A549 treated with CpdA at 1 μM for 4 hours (cell line): ENCODE measurements at places on chromosomes 16 and 17. TPM values are rescaled to one million over a fixed set of nuclear protein-coding genes. Genes with fewer than 3 reads are reported as not detected.

The SMPD3 gene
- total RNA-seq: 0.09 to 0.48 TPM (median 0.32 TPM) in 5 replicates

The KRTAP4-3 gene
- total RNA-seq: not detected in 5 replicates

The PERCC1 gene
- not detected in 5 replicates for total RNA-seq

The MPV17L gene
- 3.0 to 6.4 TPM (median 4.6 TPM) in 5 replicates for total RNA-seq

The DHX40 gene
- total RNA-seq: 33.9 to 45.8 TPM (median 40.1 TPM) in 5 replicates

The CSH2 gene
- not detected in 5 replicates for total RNA-seq

The SPNS3 gene
- 0.05 TPM in 1 of 5 replicates, not detected in the others for total RNA-seq

The CORO1A gene
- total RNA-seq: 2.6 to 6.0 TPM (median 3.1 TPM) in 5 replicates

The SLFN14 gene
- total RNA-seq: not detected in 5 replicates

The ZG16 gene
- not detected in 5 replicates for total RNA-seq

The CASKIN1 gene
- total RNA-seq: 0.44 to 3.9 TPM (median 0.57 TPM) in 5 replicates

The SPHK1 gene
- total RNA-seq: 46.3 to 67.7 TPM (median 55.5 TPM) in 5 replicates

The HBZ gene
- total RNA-seq: 0.13 TPM in 1 of 5 replicates, not detected in the others

The C1QTNF8 gene
- total RNA-seq: not detected in 5 replicates

The KCNH6 gene
- not detected in 5 replicates for total RNA-seq

The RRAD gene
- 7.2 to 19.8 TPM (median 11.7 TPM) in 5 replicates for total RNA-seq
